Cortex of kidney (tissue), 1 donor: ENCODE measurements at places on chromosomes 3 and 15.

DNA sequence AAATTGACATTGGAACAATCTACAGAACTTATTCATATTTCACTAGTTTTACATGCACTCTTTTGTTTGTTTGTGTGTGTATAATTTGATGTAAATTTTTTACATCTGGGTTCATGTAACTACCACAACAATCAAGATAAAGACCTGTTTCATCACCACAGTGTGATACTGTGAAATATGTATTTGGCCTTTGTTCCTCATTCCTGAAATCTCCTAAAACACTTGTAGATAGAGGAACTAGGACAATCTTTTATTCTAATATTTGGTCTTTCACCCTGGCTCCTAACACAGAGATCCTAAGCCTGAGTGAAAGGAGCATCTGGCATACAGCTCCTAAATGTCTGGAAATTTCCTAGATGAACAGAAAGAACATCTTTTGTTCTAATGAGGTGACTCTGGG, 155.0 kb upstream of the GPR149 start:
- DNase-seq = no peak

DNA sequence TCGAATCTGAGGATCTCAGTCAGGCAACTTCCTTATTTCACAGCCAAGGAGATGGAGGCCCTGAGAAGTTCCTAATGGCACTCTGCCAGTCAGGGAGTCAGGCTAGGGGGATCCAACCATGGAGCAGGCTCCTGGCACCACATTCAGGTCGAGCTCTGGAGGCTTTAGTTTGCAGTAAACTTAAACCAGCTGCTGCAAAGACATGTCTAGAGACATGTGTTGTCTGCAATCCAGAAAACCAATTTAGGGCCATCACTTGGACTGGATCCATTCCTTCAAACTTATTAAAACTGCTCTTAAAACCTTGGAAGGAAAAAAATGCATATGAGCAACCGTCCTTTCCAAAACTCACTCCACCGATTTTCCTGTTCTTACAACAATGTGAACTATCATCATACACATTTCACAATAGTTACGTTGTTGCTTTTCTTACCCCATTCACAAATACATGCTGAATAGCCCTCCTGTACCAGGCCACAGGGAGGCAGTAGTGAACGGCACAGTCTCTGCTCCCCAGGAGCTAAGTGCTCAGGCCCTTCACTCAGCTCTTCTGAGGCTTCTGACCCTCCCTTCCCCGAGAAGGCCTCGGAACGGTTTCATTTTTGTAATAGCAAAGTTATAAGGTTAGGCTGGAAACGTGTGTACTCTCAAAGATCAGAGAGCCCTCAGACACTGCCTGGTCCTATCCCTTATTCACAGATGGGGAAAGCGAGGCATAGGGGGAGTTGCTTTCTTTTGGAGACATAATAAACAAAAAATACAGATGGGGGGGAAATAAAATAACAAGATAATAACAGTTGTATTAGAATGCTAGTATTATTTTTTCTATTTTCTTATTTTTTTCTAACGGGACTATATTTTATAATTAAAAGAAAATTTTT, 20.1 kb downstream of the RFT1 start:
- no peak for DNase-seq

DNA sequence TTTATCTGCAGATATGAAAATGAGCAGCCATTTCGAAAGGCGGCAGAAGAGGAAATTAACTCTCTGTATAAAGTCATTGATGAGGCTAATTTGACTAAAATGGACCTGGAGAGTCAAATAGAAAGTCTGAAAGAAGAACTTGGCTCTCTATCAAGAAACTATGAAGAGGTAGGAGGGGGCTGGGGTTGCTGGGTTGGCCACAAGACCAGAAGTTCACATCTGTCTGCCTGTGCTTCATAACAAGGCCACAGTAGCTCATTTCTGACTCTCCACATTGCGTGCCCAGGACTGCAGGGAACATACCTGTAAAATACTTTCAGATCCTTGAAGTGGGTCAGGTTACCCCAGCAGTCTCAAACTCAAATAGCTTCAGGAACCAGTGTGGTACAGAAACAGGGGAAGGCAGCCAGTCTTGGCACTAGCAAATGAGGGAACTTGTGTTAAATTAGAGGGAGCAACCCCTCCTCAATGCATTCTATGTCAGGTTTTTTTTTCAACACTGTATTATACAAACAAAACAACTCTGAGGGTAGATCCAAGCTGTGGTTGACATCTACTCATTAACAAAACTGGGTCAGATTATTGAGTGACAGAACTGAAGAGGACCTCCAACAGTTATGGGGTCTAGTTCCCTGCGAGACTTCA, 48.7 kb downstream of the BFSP2 start:
- DNase-seq = no peak

- no peak for DNase-seq
These were observed 12.5 kb downstream of the KLHDC8B start for GRCh38 chr3:49183873-49184272.

- no peak for DNase-seq
These were observed 11.5 kb upstream of the NEK10 start for GRCh38 chr3:27380433-27381357.

GRCh38 chr3:43291546-43291945, 5.2 kb downstream of the SNRK start:
- no peak for DNase-seq

DNA sequence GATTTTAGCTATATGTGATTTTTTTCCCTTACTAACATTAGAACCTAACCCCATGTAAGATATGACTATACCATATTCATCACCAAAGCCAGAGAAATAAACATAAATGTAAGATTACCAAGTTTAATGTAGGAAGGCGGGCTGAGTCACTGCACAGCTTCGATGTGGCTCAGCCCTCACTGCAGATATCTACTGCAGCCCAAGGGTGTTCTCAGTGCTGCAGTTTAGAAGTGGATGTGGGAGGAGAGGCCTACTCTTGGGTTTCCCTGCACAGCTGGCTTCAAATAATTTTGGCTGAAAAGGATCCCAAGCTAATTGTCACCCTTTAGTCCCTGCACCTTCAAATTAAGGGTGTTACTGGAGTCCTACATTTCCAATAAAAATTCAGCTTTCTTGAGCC, 9.3 kb downstream of the ARPP19 start:
- no peak for DNase-seq

DNA sequence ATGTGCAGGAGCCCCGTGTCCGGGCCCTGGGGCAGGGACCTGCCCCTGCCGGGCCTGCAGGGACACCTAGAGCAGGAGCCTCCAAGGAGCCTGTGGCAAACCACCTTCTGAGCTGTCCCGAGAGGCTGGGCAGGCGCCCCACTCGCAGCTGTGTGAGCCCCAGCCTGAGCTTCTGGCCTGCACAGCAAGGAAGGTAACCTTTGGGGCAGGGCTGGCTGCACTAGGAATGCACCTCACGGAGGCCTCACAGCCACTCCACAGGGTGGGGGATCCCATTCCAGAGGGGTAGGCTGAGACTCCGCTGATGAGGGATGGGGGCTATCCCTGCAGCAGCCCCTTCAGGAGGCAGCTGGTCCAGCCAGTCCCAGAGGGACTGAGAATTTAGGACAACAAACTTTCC, 68.1 kb downstream of the DNAJB8 start:
- DNase-seq = no peak

DNA sequence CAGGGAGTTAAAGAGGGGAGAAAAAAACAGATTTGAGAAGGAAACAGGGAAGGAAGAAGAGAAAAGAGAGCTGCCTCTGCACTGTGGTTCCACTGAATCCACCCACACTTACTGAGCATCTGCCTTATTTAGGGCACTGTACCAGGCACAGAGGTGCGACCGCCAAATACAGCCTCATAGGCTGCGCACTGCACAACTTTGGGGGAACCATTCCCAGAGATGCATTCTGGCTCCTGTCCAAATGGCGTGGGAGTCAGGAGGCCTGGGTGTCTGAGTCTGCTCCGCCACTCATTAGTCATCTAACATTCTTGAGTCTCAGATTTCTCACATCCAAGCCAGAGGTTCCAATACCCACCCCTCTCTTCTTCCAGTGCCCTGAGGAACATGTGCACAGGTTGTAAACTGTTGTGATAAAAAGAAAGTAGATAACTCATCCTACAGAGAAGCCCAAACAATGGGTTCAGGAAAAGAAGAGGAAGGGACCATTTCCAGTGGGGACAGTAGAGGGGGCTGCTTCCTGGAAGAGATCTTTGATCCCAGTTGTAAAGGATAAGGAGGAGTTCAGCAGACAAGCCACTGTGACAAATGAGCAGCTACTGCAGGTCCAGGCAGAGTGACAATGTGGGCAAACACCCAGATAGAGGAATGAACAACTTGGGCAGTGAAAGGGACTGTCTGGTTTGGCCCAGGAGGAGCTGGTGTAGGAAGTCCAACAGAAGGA, 254.6 kb downstream of the UACA start:
- no peak for DNase-seq

- no peak for DNase-seq
These were observed 213.5 kb upstream of the PRICKLE2 start for GRCh38 chr3:64438812-64439211.

GRCh38 chr3:18499301-18499700, 74.2 kb upstream of the SATB1 start:
- DNase-seq = no peak

GRCh38 chr3:173733029-173733652, 335.6 kb downstream of the NLGN1 start:
- no peak for DNase-seq

DNA sequence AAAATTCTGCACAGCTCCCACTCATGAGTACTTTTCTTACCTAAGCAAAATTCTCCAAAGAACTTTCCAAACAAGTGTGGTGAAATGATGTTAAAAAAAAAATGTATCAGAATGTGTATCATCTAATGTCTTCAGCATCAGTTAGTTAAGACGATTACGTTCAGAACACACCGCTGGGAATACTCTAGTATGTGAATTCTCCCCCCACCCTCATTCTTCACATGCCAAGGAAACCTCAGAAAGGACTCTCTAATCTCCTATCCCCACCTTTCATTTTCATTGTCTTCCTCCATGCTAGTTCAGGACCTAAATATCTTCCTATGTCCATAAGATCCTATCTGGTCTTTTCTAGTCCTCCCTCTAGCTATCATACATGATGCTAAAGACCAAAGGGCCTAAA, 457.4 kb downstream of the SHQ1 start:
- no peak for DNase-seq

DNA sequence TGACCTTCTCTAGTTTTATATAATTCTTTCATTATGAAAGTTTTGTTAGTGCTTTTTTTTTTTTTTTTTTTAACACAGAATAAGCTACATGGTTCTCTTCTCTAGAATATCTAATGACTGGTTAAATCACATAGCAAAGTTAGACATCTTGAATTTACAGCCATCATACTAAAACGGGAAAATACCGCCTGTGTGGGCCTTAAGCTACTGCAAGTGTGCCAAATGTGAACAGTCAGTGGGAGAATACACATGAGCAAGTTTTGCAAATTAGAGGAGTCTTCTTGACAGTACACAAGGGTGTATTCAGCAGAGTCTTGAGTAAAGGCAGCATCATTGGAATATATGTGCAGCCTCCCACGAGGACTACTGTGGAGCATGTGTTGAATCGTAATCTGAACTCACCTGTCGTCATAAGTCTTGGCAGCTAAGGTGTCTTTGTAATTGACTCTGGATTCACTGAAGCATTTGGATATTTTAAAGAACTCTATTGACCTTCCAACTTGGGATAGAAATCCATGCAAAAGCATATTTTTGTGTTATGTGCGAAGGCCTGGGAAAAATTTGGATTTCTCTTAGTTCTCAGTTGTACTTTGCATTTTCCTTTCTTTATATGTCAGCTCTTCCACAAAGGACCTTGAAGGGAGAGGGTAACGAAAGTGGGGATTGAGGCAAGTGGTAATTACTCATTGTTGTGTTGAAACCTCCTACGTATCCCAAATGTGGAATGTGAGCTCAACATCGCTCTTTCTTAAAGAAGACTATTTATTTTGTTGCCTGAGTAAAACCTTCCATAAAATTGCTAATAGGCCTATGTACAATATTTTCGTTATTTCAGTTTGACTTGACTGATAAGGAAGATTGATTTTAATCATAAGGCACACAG, 117.4 kb downstream of the ATG7 start:
- no peak for DNase-seq

GRCh38 chr3:69647511-69648110, 91.7 kb upstream of the MITF start:
- no peak for DNase-seq

- no peak for DNase-seq
These were observed 117.3 kb upstream of the SLC7A14 start for GRCh38 chr3:170703121-170703588.

GRCh38 chr3:134579141-134579665, 71.6 kb downstream of the KY start:
- no peak for DNase-seq

- no peak for DNase-seq
These were observed 4.1 kb upstream of the CLASP2 start for GRCh38 chr3:33722191-33722590.

DNA sequence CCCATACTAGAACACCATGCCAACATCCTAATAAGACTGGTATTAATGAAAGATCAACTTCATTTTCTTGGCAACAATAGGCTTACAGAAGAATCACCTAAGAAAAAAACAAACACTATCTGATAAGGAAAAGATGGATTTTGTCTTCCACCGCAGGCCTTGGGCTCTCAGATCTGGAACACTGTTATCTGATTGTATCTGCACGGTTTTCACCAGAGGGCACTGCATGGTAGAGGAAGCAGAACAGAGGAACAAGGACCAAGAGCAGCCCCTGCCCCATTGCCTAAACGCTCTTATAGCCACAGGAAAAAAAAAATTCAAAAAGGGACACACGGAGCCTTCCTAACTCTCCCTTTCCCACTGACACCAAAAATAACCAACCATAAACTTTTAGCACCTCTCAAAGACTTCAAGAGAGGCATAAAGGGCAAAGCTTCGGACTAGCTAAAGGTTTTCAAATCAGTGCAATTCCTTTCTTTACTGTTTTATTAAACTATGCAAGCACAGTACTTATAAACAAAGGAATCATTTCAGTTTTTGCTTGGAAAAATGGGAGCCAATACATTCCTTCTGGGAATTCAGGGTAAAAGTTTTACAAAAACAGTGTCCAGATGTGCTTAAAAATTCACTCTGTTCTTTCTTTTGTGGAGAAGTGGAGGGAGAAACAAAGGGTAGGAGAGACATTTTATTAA, 23.3 kb downstream of the IL17RD start:
- no peak for DNase-seq

DNA sequence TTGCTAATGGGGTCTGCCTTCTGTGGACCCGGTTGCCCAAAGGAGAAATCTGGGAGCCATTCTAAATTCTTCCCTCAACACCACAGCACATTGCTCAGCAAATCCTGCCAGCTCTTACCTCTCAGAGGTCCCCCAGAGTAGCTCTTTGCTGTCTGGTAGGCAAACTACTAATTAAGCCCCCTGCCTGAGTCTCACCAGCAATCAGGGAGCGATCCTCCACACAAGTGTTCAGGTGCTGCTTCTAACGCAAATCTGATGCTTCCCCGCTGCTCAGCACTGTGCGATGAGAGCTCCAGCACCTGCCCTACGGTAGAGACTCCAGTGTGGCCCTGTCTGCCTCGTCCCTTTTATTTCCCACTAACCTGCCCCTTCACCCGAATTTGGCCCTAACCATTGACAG, 60.5 kb downstream of the HCN4 start:
- no peak for DNase-seq

- no peak for DNase-seq
These were observed 65.3 kb upstream of the CD96 start for GRCh38 chr3:111476701-111477100.
